ENCODE measurements at places on chromosomes 3 and 15.

- no peak for DNase-seq
Measured at GRCh38 chr3:127350172-127351050, 62.6 kb upstream of the PRR20G start.

DNA sequence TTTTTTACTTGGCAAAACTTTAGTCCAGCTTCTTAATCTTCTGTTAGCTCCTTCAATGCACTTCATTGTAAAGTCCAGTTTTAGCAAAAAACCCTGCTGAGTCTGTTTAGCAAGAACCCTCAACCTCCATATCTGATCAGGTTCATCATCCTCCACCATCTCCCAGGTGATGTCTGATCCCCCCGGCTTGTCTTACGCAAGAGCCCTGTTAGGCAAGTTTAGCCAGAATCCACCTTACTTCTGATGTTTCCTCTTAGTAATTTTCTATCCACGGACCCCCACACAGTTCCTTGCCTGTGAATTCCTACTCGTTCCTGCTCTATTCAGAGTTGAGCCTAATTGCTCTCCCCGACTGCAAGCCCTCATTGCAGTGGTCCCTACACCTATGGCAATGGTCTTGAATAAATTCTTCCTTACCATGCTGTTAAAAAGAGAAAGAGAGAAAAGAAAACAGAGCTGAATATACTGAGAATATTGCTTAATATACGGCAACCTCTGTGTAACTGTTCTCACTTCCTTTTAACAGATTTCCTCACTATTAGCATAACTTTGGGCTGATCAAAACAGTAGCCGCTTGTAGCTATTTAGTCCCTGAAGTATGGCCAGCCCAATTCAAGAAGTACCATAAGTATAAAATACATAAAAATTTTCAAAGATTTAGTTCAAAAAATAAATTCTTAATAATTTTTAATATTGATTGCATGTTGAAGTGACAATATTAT, 78.7 kb upstream of the MME start:
- no peak for DNase-seq

DNA sequence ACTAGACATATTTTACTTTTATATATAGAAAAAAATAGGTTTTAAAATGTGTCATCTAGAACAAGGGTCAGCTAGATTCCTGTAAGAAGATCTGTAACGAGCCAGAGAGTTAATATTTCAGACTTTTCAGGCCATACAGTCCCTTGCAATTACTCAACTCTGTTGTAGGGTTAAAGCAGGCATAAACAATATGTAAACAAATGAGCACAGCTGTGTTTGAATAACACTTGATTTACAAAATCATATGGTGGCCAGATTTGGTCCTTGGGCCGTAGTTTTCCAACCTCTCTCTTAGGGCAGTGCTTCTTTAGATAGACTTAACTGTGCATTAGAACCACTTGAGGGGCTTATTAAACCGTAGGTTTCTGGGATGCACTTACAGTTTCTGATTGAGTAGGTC, 19.6 kb downstream of the LRRC57 start:
- DNase-seq: no peak

DNA sequence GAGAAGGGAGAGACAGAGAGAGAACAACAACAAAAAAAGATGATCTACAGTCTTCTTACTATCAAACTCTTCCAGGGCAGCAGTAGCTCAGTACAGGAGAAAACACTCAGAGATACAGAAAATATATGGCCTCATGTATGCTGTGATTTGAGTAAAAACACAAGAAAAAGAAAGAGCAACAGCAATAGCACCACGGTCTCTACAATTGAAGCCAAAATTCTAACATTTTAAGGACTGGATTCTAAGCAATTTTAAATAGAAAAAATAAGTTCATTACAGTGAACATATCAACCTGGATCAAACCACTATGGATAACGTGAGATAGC, 43.5 kb upstream of the ALCAM start:
- DNase-seq: no peak

DNA sequence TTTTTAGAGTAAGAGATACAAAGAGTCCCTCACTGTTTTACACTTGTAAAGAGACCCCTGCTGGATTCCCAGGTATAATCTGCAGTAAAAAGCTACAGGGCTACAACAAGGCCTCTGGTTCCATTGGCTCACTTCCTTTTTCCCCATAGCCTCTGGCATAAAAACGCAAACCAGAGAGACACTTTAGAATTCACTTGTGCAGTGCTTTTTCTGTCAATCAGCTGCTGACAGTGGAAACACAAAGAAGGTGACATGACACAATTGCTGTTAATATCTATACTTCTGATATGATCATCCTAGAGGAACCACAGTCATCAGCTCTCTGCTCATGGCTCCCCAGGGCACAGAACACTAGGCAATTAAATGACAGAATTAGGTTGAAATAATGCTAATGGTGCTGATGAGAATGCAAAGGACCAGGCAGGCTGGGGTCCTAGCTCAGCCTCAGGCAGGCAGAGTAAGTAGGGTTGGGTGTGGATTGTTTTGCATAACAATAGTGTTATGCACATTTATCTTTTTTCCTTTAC, 667.9 kb upstream of the CFAP20DC start:
- no peak for DNase-seq

DNA sequence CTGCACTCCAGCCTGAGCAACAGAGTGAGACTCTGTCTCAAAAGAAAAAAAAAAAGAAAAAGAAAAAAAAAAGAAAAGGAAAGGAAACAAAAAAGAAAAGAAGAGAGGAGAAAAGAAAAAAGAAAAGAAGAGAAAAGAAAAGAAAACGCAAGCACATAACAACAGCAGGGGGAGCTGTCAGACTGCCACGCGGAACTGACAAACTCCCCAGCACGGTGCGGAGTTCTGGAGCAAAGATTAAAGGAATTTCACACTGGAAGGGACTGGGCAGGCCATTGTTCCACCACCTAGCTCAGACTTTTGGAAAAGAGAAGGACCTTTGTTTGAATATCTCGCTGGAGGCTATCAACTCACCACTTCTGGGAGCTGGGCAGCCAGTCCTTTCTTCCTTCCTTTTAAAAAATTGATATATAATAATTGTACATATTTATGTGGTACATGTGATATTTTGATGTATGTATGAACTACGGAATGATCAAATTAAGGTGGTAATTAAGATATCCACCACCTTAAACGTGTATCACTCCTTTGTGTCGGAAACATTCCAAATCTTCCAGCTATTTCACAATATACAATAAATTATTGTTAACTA, 40.5 kb downstream of the DPPA2 start:
- peak; percentile 64 for DNase-seq

GRCh38 chr15:80785335-80785734, 6.2 kb downstream of the CEMIP start:
- DNase-seq: peak; percentile 73

DNA sequence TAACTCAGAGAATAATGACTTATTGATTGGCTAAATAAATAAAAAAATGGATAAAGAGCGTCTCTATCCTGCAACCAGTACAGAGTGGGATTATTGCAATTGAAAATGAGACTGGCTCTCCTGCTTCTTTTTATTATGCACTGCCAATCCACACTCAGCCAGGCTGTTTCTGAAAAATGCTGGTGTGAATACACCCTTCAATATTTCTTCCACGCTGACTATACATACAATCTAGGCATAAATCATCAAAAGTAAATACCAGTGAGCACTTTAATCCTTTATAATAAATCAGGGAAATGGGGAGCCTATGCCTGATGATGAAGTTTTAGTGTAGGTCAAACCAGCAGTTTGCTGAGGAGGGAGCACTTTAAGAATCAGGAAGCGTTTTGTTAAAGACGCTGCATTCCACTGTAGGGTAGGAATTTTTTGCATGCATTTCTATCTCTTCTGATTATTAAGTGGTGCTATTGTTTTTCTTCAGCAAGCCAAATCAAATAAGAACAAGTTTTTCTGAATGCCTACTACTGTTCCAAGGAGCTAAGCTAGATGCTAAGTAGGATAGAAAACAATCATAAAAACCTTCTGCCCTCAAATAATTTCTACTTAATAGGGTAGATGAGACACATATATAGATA, 781.5 kb downstream of the TBL1XR1 start:
- DNase-seq: no peak

Data from GM23248 (cell line).